ENCODE measurements at places on chromosomes 4 and X. TPM values are rescaled to one million over a fixed set of nuclear protein-coding genes. Genes with fewer than 3 reads are reported as not detected.

Gene TEX13D
- not detected for total RNA-seq

Gene DBET
- total RNA-seq: not detected

Gene SLC25A43
- total RNA-seq: 24.4 TPM

Gene TBC1D9
- 17.5 TPM for total RNA-seq

Gene GAGE12E
- total RNA-seq: not detected

Gene TCEAL3
- total RNA-seq: 87.3 TPM

Gene CFI
- total RNA-seq: 20.5 TPM
